ENCODE measurements at places on chromosomes 13 and 19. TPM values are rescaled to one million over a fixed set of nuclear protein-coding genes. Genes with fewer than 3 reads are reported as not detected.

DNA sequence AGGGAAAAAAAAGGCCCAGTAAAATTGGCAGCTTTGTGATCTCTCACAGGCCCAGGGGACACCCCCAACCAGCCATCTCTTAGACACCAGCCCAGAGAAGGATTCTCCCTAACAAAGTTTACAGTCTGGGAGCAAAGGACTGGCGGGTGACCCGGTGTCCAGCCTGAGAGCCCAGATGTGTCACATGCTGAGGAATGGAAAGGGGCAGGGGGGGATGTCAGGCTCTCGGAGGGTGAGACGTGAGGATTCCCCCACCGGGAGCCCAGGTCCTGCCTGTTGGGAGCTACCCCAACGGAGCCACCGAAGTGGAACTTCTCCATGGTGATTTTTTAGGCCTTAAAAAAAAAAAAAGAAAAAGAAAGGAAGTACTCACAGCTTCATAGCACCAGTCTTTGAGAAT lies 4.8 kb upstream of the CTXN1 start:
- DNase-seq: no peak

- no peak for DNase-seq
Observed at GRCh38 chr19:14361824-14362223, 19.4 kb upstream of the ADGRE5 start.

DNA sequence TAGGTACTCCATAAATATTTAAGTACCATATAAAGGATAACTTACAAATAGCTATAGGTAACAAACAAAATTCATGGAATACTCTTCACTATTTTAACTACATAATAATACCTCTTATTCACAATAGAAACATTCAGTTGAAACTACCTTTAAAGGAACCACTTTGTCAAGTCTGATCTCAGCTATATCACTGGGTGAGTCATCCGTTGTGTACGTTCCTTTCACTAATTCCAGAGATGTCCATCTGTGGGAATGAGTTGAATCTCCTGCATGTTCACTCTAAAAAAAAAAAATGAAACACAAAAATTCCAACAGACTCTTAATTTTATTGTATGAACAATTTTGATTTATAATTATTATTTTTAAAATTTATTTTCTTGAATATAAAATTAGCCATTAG lies 149.4 kb upstream of the FBXL3 start:
- DNase-seq: no peak

DNA sequence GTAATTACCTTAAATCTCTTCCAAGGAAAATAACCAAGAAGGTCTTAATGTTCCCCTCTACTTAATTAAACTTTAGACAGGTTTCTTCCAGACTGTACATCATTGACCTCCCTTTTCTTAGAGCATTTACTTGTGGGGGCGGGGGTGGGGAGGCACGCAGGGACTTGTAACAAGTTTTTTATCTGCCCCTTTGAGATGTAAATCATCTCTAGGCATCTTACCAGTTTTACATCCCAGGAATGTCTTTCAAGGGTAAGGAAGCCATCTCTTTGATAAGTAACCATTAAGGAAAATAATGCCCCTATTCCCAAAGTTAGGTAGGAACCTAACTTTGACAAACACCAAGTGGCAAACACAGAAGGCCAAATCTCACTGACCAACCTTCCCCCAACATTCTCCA lies 528.6 kb downstream of the SUCLA2 start:
- DNase-seq: no peak

- DNase-seq: no peak
Observed at GRCh38 chr13:110397436-110398115, 90.5 kb downstream of the COL4A2 start.

GRCh38 chr13:26017932-26018665 lies 33.7 kb downstream of the SHISA2 start:
- DNase-seq: no peak

GRCh38 chr13:101412076-101412475 lies 4.2 kb downstream of the NALCN start:
- DNase-seq: no peak

- DNase-seq: peak; percentile 83
Observed at GRCh38 chr19:768424-768823, 17.5 kb downstream of the MISP start.

DNA sequence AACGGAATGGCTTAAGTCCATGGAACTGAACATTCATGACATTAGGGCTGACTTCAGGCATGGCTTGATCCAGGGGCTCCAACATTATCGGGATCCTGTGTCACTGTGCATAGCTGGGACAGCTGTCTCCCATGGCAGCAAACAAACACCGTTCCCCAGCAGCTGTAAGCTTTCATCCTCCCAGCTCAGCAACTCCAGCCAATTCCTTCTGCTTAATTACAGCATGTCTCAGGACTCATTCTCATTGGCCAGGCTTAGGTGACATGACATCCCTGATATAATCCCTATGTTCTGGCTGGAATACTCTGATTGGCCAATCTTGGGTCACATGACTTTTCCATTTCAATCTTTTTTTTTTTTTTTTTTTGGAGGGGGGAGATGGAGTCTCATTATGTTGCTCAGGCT lies 10.9 kb upstream of the TLE5 start:
- no peak for DNase-seq

- DNase-seq: no peak
Observed at GRCh38 chr19:42985588-42985987, 40.7 kb downstream of the PSG11 start.

DNA sequence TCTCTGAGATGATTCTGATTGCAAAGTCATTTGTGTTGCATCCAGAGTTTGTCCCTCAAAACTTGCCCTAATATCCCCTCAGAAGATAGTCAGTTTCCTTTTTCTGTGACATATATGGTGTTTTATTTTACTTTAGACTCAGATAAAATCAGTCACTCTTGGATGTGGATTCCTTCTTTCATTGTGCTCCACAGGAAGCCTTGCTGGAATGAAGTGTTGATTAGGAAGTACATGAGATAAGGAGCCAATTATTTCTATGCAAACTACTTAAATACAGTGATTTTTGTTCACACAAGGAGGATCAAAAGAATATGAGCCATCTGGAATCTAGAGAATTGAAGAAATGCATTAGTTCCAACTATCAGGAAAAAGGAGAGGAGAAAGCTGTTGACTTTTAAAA lies 107.6 kb upstream of the RXFP2 start:
- DNase-seq: no peak

The CD22 gene
- 0.23 TPM for total RNA-seq

The C19orf67 gene
- not detected for total RNA-seq

The SLC7A10 gene
- total RNA-seq: not detected

The FCHO1 gene
- total RNA-seq: 4.2 TPM

The ZSCAN4 gene
- total RNA-seq: not detected

The HIPK4 gene
- total RNA-seq: not detected

Measured in epithelial cell of proximal tubule (primary cell).